ENCODE measurements at places on chromosomes 5 and 9.

DNA sequence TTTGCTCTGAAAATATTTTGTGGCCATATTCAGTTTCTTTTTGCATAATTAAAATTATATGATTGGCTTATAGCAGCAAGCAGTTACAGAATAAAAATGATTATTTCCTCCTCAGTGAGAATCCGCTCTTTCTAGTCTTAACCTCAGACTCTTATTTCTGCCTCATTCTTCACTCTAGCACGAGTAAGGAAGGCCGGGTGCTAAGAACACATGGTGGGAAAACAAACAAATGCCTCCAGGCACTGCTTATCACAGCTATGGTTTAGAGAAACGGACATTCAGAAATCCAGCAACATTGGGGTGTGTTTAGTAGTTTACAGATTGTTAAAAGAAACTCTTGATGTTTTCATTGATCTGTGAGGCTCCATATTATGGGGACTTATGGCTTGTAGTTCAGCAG lies 168.7 kb downstream of the KDM4C start:
- no peak for DNase-seq

DNA sequence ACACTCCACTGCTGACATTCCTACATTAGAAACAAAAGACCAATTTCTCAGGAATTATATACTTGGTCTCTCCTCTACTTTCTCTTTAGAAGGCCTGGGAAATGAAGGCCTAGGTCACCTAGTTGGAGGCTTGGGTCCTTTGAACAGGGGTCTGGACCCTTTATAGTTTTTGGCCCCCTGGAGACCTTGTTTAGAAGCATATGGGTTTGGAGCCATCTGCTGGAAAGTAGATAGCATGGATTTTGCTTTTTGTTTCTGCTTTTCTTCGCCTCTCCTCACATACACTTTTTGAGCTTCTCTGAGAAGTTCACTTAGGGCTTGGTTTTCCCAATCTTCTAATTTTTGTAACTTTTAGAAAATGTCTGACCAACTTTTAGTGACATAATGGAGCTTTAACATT lies 67.1 kb upstream of the CDK20 start:
- no peak for DNase-seq

DNA sequence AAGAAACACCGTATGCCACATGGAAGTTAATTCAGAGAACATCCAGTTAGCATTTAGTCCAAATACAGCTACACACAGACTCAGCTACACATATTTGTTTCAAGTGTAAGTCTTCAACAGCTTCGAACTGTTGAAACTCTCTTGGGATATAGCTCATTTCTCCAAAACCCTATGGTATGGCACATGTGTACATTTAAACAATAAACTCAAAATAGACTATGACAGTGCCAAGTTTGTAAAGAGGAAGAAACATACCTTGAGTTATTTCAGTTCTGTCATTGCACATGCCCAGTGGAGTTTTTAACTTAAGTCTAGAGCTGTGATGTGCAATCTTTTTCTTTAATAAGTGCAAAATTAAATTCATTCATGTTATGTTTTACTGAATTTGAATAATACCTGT lies 155.1 kb upstream of the RAI14 start:
- DNase-seq: no peak

DNA sequence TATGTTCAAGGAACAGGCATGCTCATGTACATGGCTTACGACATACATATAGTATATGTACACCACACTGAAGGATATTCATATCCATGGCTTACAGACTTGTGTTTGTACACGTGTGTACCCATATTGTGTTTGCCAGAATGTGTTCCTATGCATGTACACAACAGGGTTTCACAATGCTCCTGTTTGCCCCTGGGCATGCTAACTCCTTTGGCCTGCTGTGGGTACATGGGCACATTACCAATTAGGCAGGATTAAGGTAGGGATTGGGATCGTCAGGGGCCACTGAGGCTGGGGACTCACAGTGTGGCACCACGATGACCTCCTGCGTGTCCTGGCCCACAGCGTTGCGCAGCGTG lies 26.2 kb downstream of the PDGFRB start:
- no peak for DNase-seq

GRCh38 chr9:114309096-114309495 lies 13.8 kb upstream of the ORM1 start:
- DNase-seq: peak; percentile 62

GRCh38 chr5:139655727-139656271 lies 7.7 kb downstream of the CXXC5 start:
- DNase-seq: no peak

DNA sequence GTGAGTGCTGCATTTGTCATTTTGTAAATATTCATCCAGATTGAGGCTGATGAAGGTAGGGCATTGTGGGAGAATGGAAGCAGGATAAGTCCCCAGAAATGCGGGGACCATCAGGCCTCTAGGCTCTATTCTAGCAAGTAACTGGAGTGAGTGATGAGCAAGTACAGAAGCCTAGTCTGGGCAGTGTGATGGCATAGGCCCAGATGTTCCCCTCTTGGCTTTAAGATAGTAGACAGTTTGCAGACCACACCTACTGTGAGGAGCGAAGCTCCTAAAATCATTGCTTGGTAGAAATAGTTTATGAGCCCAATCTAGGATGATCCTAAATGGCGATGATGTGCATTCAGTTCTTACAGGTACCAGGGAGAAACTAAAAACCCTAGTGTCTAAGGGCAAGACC lies 24.3 kb downstream of the NDFIP1 start:
- no peak for DNase-seq

DNA sequence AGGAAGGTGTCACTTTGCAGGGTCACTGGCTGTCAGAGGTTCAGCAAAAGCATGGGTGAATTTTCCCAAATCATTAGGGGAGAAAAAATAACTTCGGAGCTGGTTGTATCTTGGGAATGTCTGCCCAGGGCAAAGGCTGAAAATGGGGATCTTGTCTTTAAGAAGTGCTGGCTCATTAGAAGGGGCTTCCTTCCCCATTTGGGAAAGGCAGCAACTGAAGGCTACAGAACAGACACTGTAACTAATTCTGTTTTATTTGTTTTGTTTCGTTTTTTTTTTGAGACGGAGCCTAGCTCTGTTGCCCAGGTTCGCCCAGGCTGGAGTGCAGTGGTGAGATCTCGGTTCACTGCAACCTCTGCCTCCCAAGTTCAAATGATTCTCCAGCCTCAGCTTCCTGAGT lies 70.3 kb upstream of the PCA3 start:
- no peak for DNase-seq

DNA sequence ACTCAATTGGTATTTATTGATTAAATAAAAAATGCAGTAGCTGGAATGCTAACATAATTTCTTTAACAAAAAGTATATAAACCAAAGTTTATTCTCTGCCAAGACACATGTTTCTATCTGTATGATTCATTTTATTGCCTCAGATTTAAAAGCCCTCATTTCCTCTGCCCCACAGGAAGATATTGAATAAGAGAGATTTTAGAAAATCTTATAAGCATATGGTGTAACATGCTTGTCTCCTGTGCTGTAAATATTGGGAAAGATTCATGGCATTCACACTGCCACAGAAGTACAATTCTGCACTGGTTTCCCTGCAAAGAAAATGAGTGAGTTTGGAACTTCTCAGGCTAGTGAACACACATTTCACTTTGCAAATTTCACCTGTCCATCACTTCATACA lies 134.9 kb upstream of the FBXL7 start:
- DNase-seq: no peak

DNA sequence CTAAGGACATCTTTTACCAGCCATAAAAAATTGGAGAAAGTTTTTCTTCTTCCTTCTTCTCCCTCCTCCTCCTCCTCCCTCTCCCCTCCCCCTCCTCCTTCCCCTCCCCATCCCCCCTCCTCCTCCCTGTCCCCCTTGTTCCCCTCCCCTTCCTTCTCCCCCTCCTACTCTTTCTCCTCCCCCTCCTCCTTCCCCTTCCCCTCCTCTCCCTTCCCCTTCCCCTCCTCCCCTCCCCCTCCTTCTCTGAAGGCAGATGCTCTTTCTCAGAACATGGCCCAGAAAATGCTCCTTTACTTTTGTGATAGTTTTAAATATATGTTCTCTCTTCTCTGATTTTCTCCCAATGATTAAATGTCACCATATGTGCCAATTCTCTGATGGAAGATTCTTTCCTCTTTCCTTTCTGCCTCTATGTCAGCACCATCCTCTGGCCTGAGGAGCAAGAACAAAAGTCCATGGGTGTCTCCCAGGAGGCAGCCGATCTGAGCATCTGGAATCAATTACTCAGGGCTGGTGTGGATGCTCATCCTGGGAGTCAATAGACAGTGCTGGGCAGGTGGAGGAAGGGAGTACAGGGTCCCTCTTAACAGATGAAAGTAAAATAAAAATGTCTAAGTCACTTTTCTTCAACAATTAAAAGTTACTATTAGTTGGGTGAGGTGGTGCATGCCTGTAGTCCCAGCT lies 63.0 kb upstream of the GNA14 start:
- DNase-seq: no peak

DNA sequence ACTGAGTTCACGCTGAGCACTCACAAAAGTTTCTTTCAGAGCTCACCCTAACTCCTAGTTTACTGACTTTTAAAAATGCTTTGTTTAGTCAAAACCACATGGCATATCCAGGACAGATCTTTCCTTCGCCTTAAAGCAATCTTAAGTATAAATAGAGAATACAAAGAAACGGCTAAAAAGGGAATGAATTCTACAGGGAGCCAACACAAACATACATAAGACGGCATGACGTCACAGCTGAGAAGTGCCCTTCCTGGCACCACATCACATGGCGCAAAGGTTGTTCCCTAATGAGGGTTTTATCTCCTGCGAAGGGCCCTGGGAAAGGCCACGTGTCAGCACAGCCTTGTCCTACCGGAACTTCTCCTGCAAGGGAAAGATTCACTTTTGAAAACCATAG lies 141.3 kb downstream of the IRX1 start:
- no peak for DNase-seq

GRCh38 chr5:139772089-139772791 lies 23.4 kb upstream of the PSD2 start:
- no peak for DNase-seq

GRCh38 chr9:89523948-89524347 lies 26.0 kb upstream of the SEMA4D start:
- DNase-seq: no peak

DNA sequence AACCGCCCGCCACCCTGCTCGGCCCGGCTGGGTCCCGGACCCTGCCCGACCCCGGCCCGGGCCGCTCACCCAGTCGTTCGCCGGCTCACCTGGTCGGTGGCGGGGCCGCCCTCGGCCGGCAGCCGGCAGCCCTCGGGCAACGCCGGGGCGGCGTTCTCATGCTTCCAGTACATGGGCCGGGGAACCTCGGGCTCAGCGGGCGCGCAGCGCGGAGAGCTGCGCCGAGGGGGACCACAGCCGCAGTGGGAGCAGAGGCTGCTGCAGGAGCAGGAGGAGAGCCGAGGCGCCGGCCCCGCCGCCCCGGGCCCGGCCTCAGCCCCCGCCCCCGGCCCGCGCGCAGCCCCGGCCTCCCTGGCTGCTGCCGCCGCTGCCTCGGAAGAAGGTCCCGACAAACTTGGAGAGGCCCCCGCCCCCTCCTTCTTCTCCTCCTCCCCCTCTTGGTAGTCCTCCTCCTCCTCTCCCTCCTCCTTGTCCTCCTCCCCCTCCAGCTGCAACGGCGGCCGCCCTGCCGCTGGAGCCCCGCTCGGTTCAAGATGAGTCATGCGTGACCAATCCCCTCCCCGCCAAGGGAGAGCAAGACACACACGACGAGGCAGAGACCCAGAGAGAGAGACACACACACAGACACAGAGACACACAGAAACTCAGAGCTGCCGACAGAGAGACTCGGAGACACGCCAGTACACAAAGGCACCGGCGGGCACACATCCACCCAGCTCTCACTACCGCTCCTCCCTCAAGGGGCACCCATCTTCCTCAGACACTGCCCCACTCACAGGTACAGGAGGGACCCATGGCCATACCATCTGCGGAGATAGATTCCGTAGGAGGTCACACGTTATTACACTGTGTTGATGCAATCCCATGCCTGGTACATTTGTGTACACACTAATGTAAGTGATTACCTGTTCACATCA lies at the start of gene LHX6:
Gene LHX6 (minus strand): TSS at position 390 of the 917 bp plus-strand sequence. CDS start 217 bp downstream, at position 173.
- no peak for DNase-seq

DNA sequence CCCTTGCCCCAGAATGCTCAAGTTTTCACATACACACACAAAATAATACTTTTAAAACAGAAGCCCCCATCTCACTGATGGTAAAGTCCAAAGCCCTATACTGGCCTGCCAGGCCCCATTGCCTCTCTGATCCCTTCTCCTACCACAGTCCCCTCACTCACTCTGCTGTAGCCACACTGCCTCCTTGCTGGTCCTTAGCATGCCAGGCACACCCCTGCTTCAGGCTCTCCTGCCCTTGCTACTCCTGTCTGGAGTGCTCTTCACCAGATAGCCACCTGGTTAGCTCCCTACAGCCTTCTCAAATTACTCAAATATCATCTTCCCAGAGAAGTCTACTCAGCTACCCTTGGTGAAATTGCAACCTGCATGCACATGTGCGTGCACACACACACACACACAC lies 177.5 kb downstream of the C5orf15 start:
- DNase-seq: no peak

DNA sequence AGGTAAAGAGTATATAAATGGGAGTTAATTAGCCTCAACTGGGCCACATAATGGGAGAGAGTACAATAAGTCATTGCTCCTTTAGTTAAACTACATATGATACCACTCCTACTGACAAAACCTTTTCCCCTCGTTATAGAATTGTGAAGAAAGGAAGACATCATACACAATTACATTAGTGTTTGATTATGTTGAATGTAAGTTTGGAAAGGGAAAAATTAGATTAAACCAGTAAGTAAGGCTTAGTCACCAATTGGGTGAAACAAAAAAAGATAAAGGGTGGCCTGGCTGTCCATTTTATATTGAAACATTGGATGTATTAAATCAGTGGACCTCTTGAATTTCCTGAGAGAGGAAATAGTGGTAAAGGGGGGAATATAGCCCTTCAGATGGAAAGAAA lies 464.3 kb upstream of the PAPPA start:
- DNase-seq: no peak

DNA sequence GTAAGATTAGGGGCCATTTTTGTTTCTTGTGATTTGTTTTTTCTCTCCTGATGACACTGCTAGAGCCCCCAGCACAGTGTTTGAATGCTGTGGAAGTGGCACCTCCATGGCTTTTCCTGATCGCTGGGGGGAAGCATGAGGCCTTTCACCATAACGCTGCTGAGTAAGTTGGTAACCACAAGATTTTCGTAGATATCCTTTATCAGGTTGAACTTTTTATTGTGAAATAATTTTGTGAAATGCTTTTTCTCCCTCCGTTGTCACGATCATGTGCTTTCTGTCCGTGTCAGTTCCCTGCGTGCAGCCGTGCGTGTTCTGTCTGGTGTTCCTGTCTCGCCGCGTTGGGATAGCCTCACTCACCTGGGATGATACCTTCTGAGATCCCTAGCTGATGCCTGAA lies 59.4 kb downstream of the EHMT1 start:
- DNase-seq: no peak

DNA sequence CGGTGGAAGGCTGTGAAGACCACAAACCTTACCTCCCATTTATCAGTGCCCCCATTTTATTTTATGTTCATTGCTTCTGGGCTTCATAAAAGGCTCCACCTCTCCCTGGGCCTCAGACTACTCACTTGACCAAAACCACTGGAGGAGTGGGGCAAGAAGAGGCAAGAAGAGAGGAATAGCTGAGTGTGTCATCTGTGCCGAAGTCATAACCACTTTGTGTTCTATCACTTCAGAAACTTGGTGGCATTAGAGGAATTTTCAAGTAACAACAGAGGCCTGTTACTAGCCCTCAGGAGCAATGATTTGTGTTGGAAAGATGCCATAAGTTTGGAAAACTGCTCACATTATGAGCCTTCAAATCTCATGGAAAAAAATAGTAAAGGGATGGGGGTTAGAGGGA lies 88.7 kb upstream of the PIK3R1 start:
- no peak for DNase-seq

- no peak for DNase-seq
These were observed 94.9 kb downstream of the PCDH1 start for GRCh38 chr5:141783005-141783946.

- peak; percentile 83 for DNase-seq
These were observed 44.7 kb upstream of the NKD2 start for GRCh38 chr5:963673-964531.

Data from mesenteric fat pad (tissue), 1 donor.